ENCODE measurements at places on chromosomes 4 and X. TPM values are rescaled to one million over a fixed set of nuclear protein-coding genes. Genes with fewer than 3 reads are reported as not detected.

The ARHGEF38 gene
- 0.45 TPM for polyA plus RNA-seq

The CXCL8 gene
- polyA plus RNA-seq: 0.20 TPM

The TCP11X2 gene
- not detected for polyA plus RNA-seq

- H3K27me3 ChIP-seq: no peaks in the 10 kb centered on the region
- no peaks in the 10 kb centered on the region for H3K36me3 ChIP-seq
- H3K27ac ChIP-seq: no peak overlapping the region
- no peak overlapping the region for H3K4me3 ChIP-seq
- DNase-seq: no peak
- H3K4me1 ChIP-seq: no peaks in the 10 kb centered on the region
Observed at GRCh38 chr4:75741027-75741426, 16.6 kb downstream of the USO1 start.

DNA sequence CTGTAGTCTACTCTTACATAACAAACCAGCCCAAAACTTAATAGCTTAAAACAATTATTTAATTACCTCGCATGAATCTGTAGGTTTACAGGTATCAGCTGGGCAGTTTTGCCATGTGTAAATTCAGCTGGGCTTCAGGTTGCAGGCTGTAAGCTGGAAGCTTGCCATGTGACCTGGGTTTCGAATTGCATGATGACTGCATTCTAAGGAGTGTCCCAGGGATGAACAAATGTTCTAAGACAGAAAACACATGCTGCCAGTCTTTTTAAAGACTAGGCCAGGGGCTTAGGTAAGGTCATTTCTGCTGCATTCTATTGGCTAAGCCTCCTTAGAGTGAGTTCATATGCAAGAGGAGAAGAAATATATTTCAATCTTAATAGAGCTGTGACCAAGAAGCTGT is 44.8 kb downstream of the GRIA2 start:
- H3K36me3 ChIP-seq: no peaks in the 10 kb centered on the region
- H3K4me3 ChIP-seq: no peak overlapping the region

Measured in naive thymus-derived CD4-positive, alpha-beta T cell (primary cell).